ENCODE measurements at places on chromosomes 16 and 17. TPM values are rescaled to one million over a fixed set of nuclear protein-coding genes. Genes with fewer than 3 reads are reported as not detected.
A peak's percentile ranks its signal among the peaks of the same experiment; 100 is the strongest.

The SLC35G6 gene
- not detected for total RNA-seq

The ANKS4B gene
- not detected for total RNA-seq

GRCh38 chr16:30998852-30999761 lies 11.3 kb downstream of the STX1B start:
- peak; percentile 55 for DNase-seq

The C17orf113 gene
- total RNA-seq, result 3.7 TPM

DNA sequence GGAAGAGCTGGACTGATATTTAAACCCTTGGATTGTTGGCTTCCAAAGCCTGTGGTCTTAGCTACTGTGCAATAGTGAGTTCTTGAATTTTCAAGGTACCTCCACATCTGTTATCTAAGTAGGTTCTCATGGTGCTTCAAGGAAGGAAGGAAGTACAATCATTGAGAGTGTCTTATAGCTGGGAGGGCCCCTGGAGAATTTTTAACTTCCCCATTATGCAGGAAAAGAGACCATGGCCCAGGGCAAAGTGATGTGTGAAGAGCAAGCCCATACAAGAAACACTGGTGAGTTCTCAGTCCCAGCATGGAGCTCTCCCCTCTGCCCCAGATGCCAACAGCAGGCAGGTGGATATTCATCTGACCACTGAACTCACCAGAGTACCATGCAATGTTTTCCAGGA lies 169.0 kb upstream of the IRX6 start:
- DNase-seq, result no peak
